MG63 (cell line): ENCODE measurements at places on chromosomes 5 and 9.

DNA sequence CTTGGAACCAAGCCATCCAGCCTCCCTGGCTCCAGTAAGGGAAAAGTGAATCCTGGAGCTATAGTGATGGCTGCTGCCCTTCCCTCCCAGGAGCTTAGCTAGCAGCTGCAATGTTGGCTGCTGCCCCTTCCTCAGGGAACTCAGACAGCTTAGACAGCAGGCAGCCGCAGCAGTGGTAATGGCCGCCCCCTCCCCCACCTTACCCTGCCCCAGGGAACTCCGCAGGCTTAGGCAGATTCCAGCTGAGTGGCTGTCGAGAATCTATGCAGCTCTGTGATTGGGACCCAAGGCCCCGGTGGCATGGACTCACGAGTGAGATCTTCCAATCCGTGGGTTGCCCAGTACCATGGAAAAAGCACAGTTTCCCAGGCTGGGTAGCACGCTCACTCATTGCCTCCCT lies 378.6 kb downstream of the NNT start:
- no peak for DNase-seq

DNA sequence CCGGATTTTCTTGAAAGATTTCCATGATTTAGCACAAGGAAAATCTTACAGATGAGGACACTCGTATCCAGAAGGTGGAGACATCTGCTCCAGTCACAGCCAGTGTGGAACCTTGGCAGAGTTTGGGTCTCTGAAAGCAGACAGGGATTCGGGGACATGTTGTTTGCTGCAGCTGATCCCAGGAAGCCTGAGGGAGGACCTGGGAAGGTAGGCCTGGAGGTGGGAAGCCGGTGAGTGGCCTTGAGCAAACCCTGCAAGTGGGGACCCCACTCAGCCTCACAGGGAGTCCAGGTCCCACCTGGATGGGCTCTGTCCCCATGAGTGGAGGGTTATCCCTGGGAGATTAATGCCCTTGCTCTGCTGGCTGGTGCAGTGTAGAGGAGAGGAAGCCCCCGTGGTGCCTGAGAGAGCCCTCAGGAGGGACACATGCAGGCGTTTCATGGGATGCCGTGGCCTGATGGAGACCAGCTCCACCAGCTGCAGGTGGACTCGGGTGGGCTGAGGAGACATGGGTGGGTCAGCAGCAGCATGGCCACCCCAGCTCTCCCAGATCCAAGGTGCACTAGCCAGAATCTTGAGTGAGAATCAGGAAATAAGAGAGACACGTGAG lies 7.8 kb downstream of the MRPS2 start:
- no peak for DNase-seq

DNA sequence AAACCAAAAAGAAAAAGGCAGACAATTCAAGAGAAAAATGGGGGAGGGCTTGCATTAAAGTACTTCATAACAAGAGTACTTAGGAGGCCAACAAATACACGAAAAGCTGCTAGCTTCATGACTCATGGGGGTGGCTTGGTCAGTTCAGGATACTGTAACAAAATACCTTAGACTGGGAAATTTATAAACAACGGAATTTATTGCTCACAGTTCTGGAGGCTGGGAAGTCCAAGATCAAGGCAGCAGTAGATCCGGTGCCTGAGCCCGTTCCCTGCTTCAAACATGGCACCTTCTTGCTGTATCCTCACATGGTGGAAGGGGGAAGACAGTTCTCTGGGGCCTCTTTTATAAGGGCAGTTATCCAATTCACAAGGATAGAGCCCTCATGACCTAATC lies 111.4 kb downstream of the C9orf50 start:
- DNase-seq: peak; percentile 76

GRCh38 chr5:132436936-132437335 lies 53.6 kb downstream of the IRF1 start:
- DNase-seq: no peak

DNA sequence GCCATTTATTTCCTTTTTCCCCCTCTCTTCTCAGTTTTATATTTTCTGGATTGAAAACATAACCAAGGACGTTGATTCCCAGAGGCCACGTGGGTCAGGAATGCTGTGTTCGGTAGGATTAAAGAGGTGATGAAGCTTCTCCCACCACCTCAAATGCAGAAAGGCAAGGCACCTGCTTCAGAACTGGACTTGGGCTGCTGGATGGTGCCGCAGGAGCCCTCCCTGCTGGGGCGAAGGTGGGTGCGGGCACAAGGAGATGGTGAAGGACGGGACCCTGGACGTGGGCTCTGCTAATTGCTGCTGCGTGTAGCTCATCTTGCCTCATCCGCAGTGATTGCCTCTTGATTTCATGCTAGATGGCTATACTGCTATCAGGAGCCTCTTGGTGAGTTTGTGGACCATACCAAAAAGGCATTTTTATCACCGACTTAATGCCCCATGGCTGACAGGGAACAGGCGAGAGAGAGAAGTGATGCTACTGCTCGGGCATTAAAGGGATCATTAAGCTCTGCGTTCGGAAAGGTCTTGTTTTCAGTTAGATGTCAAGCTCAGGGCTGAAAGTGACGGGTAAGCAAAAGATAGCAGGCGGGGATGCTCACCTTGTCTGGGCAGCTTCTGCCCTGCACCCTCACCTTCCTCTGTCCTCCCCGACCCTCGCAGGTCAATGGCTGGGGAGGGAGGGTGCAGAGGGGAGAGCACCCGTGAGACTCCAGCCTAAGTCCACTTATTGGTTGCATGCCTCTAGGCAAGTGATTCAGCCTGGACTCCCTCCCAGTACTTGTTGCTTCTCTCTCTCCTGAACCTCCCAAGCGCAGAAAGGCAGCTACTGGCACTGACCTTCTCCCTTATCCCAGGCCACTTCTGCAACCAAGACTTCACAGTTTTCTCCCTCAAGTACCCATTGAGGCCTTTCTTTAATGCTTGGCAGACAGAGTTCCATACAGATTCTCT lies 71.6 kb upstream of the FSTL4 start:
- no peak for DNase-seq

DNA sequence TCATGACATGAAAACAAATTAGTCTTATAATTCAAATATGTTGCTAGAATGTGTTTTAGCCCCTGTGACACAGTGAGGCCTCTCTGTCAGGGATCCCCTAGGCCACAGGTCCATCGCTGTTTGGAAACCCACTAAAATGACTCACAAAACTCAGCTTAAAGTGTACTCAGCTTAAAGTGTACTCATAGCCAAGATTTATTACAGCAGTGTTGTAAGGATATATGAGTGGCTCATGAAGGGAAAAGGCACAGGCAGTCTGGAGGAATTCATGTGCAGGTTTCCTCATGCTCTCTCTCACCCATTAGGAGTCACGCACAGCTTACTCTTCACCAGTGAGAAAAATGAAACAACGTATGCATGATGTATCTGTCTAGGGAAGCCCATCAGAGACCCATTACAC lies 24.4 kb upstream of the TGFBI start:
- peak; percentile 40 for DNase-seq

- DNase-seq: no peak
Observed at GRCh38 chr5:171573451-171574225, 154.2 kb downstream of the FGF18 start.

DNA sequence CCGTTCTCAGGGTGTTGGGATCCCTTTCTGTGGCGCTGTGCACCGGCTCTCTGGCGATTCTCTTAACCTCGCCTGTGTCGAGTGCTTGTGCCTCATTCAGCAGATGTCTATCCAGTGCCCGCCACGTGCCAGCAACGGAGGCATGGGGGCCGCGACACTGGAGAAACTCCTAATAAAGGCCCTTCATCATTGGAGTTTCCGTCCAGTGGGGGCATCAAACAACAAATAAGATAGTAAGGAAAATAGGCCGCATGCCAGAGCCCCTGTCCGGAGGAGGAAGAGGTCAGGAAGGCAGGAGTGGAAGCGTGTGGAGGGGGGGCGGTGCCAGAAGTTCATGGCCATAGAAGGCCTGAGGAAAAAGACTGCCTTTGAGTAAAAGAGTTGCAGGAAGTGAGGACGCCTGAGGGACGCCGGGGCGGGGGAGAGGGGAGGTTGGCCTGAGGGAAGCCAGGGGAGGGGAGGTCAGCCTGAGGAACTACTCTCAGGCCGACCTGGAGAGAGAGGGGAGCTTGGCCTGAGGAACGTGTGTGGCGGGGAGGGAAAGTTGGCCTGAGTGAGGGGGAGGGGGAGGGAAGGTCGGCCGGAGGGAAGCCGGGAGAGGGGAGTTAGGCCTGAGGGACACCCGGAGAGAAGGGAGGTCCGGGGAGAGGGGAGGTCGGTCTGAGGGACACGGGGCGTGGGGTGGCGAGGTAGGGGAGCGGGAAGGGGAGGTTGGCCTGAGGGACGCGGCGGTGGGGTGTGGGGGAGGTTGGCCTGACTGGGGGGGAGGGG lies 82.2 kb downstream of the CACNA1B start:
- DNase-seq: no peak

DNA sequence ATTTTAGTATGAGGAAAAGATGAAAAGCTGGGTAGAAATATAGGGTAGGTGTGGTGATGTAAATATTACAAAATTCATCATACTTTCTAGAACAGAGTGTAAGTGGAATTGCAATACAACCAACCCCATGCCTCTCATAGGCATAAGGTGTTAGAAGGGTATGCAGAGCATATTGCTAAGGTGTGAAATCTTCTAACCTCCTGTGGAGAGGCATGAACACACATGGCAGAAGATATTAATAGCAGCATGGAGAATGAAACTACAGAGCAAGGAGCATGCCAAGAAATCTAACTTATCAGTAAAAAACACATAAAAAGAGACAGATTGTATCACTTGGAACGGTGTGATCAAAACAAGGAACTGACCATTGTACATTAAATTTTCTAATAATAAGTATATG lies 441.5 kb downstream of the CDH18 start:
- DNase-seq: no peak

- DNase-seq: no peak
Observed at GRCh38 chr5:142537938-142538337, 148.0 kb downstream of the FGF1 start.

DNA sequence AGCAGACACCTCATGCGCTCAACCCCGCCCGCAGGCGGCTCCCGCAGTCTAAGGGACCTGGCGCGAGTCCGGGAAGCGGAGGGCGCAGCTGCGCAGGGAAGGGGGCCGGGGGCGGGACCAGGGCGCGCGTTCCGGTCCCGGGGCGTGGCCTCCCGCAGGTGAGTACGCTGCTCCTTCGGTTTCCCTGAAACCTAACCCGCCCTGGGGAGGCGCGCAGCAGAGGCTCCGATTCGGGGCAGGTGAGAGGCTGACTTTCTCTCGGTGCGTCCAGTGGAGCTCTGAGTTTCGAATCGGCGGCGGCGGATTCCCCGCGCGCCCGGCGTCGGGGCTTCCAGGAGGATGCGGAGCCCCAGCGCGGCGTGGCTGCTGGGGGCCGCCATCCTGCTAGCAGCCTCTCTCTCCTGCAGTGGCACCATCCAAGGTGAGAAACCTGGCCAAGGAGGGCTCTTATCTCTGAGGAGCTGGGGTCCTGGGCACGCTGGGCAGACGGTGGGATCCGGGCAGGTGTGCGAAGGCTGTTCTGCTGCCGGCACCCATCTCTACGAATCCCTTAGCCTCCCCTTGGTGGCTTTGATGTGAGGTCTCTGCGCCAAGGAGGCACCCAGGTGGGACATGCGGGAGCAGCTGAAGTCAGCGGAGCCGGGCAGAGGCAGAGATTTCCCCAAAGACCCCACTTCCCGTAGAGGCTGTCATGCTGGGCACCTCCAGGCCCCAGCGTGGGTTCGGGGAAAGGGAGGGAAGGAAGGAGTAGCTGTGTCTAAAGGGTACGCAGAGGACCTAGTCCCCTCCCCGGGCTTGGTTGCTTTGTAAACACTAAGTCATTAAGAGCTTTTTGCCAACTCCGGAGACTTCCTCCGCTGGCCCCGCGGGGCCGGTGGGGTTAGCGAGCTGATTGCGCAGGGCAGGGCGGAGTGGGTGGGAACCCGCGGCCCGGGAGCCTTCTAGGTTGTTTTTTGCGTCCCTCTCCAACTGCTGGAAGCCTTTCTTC lies at the start of gene F2RL1:
TSS of gene F2RL1 (plus strand) at position 187 of the 988 bp plus-strand sequence. CDS start at position 340, 153 bp downstream.
- peak; percentile 77 for DNase-seq

GRCh38 chr5:76278261-76278789 lies 124.8 kb upstream of the IQGAP2 start:
- DNase-seq: no peak

GRCh38 chr5:66849803-66850202 lies 253.6 kb downstream of the MAST4 start:
- no peak for DNase-seq

GRCh38 chr5:137733006-137733405 lies 2.9 kb downstream of the KLHL3 start:
- no peak for DNase-seq

- no peak for DNase-seq
Observed at GRCh38 chr5:10250806-10251276, 761 bp downstream of the CCT5 start.

DNA sequence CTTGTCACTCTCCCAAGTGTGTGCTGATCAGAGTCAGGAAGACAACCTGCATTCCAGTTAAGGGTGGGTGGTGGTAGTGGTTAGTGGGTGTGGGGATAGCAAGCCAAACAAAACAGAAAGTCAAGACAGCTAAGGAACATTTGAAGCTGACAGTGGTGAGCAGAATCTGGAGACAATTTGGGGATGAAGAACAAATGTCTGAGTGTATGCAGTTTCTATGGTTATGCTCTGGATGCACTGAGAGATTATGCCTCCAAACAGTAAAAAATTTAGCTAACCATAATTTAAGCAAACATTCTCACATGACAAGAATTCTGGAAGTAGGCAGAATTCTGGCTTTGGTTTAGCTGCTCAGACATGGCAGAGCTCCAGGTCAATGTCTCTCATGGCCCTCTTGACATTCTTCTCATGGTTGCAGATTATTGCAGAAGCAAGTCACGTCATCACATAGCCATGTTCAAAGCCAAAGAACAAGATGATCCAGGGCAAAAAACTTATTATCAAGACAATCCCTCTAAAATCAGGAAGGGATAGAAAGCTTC lies 148.7 kb downstream of the LURAP1L start:
- peak; percentile 76 for DNase-seq

DNA sequence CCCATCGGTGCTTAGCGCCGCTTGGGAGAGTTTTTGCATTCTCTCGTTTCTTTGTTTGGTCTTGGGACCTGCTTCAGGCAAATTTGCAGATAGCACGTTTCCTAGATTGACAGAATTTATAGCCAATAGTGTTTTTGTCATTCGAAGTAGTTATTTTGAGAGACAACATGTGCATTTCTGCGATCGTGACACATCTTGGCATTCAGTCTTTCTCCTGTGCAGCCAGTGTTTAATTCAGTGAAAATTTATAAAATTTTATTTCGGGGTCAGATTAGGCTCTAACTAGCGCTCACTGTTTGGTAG lies 830 bp downstream of the PRRC1 start:
- DNase-seq: no peak

GRCh38 chr9:88645172-88645878 lies 110.3 kb downstream of the NXNL2 start:
- DNase-seq: no peak

DNA sequence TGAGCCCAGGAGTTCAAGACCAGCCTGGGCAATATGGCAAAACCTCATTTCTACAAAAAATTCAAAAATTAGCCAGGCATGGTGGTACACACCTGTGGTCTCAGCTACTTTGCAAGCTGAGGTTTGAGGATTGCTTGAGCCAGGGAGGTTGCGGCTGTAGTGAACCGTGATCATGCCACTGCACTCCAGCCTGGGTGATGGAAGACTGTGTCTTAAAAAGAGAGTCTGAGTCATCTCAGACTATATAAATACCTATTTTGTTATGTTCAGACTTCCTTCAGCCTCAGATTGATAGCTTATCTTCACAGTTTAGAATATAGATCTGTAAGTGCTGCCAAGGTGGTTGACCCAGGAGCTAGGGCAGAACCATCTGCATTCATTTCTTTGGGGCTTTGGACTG lies 1.6 kb upstream of the PAIP2 start:
- no peak for DNase-seq

- DNase-seq: no peak
Observed at GRCh38 chr9:77964258-77964657, 67.4 kb downstream of the GNAQ start.
